ENCODE measurements at places on chromosomes 7 and 10.

- DNase-seq: no peak
Observed at GRCh38 chr7:19094598-19095352, 22.7 kb downstream of the TWIST1 start.

- DNase-seq: peak; percentile 1
Observed at GRCh38 chr7:1842321-1843221, 172.5 kb downstream of the ELFN1 start.

DNA sequence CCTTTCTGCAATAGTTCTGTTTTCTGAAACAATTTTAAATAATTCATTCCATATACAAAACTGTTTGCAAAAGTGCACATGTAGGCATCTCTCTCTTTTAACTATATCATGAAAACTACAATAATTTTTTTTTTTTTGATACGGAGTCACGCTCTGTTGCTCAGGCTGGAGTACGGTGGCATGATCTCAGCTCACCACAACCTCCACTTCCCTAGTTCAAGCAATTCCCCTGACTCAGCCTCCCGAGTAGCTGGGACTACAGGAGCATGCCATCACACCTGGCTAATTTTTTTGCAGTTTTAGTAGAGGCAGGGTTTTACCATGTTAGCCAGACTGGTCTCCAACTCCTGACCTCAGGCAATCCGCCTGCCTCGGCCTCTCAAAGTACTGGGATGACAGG lies 44.0 kb upstream of the SEMA3A start:
- DNase-seq: no peak

GRCh38 chr10:125060826-125061556 lies 99.4 kb downstream of the CTBP2 start:
- peak; percentile 93 for DNase-seq

DNA sequence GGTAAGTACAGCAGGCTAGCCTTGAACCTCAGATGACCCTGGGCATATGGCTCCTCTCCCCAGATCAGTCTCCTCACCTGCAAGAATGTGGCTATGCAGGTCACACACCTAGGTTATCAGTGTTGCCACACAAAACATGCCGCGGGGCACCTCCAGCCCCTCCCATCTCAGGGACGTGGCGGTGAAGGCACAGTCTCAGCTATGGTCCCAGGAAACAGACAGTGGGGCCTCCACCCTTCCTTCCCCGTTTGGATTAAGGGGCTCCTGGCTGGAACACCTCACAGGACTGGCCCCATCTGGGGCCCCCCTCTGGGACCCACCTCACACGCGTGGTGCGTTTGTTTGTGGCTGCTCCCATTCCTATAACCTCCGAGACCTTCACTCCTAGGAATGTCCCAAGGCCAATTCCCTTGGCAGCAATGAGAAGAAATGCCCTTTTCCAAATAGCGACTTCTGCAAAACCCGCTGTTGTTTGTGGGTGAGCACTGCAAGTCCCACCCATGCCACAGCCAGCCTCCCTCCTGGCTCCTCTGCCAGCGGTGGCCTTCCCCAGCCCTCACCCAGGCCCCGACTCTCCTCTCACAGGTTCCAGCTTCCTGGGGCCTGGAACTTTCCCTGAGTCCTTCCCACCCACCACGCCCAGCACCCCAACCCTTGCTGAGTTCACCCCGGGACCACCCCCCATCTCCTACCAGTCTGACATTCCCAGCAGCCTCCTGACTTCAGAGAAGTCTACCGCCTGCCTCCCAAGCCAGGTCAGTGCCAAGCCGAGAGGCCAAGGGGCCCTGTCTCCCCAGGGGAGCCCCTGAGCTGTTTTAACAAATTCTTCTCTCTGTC lies 17.1 kb downstream of the ZMIZ2 start:
- no peak for DNase-seq

GRCh38 chr7:91031757-91032156 lies 232.5 kb upstream of the FZD1 start:
- DNase-seq: no peak

DNA sequence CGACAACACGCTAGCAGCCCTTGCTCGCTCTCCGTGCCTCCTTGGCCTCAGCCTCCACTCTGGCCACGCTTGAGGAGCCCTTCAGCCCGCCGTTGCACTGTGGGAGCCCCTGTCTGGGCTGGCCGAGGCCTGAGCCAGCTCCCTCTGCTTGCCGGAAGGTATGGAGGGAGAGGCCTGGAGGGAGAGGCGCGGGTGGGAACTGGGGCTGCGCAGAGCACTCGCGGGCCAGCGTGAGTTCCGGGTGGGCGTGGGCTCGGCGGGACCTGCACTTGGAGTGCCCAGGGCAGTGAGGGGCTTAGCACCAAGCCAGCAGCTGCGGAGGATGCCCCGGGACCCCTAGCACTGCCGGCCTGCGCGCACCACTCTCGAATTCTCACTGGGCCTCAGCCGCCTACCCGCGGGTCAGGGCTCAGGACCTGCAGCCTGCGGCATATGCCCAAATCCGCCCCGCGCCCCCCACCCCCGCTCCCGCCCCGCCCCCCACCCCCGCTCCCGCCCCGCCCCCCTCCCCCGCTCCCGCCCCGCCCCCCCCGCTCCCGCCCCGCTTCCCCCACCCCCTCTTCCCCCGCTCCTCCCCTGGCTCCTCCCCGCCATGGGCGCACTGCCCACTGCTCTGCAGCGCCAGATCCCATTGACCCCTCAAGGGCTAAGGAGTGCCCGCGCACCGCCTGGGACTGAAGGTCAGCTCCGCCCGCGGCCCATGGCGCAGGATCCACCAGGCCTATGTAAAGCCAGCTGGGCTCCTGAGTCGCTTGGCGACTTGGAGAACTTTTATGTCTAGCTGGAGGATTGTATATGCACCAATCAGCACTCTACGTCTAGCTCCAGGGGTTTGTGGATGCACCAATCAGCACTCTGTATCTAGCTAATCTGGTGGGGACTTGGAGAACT lies 15.9 kb upstream of the ACBD5 start:
- no peak for DNase-seq

GRCh38 chr7:134891696-134892678 lies 94.3 kb upstream of the AGBL3 start:
- no peak for DNase-seq

- no peak for DNase-seq
Observed at GRCh38 chr10:42970451-42971250, 106.2 kb upstream of the RET start.

DNA sequence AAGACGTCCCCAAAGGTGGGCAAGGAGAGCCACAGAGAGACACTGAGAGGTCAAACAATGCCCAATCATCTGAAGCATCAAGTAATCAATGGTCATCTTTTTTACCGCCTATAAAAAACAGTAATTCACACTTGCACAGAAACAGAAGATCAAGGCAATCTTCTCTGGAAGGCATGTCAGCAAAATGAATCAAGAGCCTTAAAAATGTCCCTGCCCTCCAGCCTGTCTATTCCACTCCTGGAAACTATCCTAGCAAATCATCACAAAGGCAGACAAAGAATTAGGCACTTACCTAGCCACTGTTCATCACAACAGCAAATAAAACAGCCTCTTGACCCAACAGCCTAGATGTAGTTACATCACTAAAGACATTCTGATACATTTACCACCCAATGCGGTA lies 48.9 kb downstream of the FAM53B start:
- DNase-seq: no peak

DNA sequence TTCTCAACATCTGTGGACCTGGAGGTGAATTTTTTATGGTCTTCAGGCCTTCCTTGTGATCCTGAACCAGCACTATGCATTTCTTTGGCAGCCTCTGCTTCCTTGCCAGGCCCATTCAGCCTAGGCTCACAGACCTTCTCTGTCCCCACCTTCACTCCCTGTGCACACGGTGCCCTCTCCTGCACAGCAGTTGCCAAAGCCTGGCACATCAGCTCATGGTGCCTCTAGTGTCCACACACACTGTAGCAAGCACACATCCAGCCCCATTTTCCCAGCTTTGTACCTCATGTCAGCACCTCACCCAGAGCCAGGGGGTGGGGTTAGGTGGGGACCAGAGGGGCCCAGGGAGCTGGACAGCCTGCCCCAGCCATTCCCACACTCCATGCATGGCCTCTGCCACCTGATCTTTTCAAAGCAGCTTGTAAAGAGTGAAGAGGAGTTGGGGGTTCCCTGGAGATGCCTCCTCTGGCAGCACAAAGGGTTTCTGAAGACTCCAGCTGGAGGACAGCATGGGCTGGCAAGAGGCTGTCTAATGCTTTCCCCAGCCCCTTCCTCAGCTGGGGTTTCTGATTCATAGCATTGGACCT lies 57.9 kb upstream of the TMEM72 start:
- DNase-seq: no peak

DNA sequence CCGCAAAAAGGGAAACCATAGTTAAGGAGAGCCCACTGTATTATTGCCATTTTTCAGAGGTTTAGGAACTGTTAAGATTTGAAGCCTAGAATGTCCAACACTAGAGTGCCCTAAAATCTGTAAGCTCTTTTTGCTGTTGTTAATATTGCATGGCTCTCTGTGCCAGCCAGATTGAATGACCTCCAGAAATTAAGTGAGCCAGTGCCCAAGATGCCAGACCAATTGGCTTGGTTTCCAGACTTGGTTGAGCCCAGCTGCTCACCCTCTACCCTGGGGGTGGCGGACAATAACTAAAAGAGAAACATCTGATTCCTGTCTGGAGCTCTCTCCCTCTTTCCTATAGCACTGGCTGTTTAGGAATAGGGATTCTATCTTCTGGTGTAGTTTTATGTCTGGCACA lies 340.1 kb downstream of the PHF14 start:
- no peak for DNase-seq

DNA sequence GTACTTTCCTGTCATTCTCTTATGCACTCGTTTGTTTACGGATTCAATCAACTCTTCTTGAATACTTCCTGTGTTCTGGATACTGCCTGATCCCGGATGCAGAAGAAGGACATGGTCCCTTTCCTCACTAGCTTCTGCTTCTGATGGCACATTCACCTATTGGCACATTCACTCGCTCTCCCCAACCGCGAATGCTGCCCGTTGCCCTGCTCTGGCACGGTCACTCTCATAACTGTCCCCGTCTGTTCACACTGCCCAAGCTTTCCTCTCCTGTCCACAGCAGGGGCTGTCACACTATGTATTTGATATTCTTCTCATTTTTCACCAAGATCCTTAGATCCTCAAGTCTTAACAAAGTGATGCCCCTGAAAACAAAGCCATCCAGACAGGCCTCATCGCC lies 327.4 kb downstream of the PAXIP1 start:
- DNase-seq: no peak

GRCh38 chr10:119714484-119714816 lies 11.4 kb upstream of the INPP5F start:
- no peak for DNase-seq

DNA sequence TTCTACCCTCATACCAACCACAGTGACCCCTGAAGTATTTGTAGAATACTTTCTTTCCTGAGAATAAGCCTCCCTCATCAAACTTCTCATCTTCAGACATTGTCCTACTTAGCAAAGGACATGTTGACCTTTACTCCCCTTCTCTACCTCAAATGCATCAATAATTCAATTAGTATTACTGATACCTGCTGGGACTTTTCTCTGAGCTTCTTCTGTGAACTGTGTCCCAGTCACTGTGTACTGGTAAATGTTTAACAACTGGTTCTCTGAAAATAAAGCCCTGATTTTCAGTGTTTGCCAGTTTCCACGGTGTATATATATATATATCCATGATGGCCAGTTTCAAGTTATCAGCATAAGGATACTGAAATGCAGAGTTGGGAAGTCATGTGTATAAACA lies 12.2 kb downstream of the PANK1 start:
- DNase-seq: no peak

DNA sequence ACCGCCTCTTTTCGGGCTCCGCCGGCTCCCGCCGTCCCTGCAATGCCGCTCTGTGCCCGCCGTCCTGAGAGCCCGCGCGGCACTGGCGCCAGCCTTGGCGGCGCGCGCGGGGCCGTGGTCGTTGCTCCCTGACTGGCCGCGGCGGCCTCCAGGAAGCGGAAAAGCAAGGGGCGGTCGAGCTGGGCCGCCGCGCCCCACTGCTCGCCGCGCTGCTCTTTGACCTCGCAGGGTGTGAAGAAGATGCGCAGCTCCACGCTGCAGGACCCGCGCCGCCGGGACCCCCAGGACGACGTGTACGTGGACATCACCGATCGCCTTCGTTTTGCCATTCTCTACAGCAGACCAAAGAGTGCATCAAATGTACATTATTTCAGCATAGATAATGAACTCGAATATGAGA lies at the start of gene CDC14C:
Gene CDC14C (plus strand): TSS at position 115 of the 400 bp plus-strand sequence. CDS start 126 bp downstream, at position 241.
- DNase-seq: no peak

- peak; percentile 86 for DNase-seq
Observed at GRCh38 chr10:31157123-31158010, 125.7 kb upstream of the ZNF438 start.

DNA sequence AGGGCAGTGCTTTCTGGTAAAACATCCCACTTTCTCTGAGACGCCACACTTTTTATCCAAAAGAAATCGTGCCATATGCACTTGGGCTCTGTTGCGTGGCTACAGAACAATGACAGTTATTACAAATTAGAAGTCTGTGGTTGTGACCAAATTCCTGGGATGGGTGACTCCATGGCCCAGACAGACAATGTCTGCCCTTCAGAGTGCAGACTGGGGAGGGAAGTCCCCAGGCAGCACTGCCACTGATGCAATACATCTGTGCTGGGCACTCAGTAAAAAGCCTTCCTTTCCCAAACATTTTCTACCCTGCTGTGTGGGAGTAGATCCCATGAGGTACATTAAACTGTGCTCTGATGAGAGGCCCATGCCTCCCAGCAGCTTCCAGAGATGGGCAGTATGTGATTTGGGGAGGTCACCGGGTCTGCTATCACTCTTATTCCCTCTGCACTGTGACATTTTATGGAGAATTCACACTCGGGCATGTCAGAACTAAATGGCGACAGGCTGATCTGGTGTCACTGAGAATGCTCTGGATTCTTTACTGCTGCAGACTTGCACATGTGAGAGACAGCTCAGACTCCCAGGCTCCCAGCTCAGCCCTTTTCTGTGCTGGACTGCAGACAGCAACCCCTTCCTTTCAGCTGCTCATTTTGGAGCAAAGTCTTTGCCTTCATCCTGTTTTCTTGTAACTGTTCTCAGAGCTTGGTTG lies 243.5 kb upstream of the ZNF32 start:
- no peak for DNase-seq

DNA sequence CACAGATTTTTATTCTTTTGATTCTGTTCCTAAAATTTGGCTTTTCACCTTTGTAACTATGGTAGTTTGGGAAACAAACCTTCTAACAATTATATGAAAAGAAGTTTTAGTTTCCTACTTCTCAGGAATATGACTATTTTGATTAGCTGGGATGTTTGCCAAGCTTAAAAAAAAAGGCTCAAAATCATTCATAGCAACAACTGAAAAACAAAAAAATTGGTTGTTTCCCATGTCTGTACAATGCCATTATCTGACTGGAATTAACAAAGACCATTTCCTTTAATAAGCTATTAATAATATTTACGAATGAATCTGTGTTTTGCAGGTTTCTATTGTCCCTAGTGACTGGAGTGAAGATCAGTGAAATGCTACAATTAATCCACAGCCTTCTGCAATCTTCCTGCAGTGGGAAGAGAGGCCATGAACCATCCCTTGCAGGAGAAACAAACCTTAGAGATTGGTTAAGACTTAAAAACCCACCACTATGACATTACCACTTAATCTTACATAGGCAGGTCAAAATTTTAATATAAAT lies 4.2 kb downstream of the PURB start:
- DNase-seq: no peak

DNA sequence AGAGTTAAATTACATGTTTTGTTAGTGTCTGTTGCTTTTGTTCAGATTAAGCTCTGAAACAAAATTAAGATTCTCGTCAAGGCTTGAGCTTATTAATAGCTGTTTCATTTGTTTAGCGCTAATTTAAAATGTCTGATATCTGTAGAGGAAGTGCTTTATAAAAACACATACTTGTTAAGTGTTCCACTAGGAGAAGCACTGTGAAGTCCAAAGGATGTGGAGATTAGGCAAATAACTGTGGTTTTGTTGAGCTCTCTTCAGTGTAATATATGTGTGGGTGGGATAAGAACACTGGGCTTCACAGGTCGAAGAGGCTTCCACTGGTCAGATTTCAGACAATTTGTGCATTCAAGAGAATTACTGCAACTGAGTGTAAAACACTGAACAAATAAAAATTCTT lies 242.0 kb downstream of the AUTS2 start:
- DNase-seq: no peak
